Stomach (tissue), 19 donors: ENCODE measurements at places on chromosomes 3 and 15. TPM values are rescaled to one million over a fixed set of nuclear protein-coding genes. Genes with fewer than 3 reads are reported as not detected.

- peak; percentile 20 for DNase-seq
Measured at GRCh38 chr3:51538115-51538458, 432 bp upstream of the RAD54L2 start.

GRCh38 chr3:50608278-50608677 lies 3.3 kb downstream of the CISH start:
- DNase-seq = no peak

DNA sequence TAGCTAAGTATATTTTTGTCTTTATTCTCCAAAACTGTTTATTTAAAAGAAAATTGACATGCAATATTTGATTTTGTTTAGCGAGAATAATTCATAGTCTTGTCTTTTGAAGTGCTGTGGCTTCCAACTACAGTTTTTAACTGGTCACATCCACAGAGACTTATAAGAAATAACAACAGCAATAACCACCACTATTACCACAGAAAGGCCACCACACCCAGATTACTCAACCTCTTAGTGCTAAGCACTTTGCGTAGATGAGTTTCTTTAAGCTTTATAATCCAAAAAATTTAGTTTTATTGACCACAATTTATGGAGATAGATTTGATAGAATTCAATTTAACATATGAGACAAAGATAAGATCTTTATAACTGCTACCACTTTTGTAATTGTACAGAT lies 468.4 kb upstream of the UBE2E2 start:
- no peak for DNase-seq

DNA sequence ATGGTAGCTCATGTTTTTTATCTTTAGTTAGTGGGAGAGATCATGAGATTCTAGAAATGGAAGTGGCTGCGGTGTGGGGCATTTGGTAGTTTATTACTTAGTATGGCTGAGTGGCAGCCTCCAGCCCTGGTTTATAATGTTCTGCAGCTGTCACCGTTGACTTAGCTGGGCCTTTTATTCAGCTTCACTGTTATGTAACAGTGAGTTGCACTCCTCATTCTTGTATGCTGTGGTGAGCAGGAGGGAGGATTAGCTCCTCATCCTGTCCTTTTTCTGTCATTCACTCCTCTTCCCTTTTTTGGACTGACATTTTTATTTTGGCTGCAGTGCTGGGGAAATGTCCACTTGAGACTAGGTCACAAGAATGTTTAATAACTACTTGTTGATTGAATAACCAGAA lies 29.5 kb downstream of the RAD54L2 start:
- no peak for DNase-seq

- DNase-seq = no peak
Measured at GRCh38 chr3:23067116-23067515, 136.0 kb upstream of the UBE2E2 start.

DNA sequence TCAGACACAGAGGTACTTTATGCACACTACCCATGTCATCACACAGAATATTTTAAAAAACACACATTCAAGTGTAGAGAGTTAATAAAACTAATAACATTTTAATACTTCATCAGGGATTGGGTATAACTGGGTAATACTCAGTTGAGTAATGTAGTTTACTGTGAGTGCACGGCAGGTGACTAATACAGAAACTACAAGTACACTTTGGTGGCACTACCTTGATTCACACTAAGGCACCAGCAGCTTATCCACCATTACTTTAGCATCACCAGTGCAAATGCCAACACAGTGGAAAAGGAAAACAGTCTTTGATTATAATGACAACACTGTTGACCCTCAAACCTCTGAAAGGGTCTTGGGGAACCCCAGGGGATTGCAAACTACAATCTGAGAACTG lies 33.6 kb downstream of the ZNF280D start:
- no peak for DNase-seq

- no peak for DNase-seq
Measured at GRCh38 chr3:14879211-14879874, 60.6 kb downstream of the FGD5 start.

GRCh38 chr3:180294282-180295027 lies 257.7 kb upstream of the PEX5L start:
- DNase-seq = no peak

DNA sequence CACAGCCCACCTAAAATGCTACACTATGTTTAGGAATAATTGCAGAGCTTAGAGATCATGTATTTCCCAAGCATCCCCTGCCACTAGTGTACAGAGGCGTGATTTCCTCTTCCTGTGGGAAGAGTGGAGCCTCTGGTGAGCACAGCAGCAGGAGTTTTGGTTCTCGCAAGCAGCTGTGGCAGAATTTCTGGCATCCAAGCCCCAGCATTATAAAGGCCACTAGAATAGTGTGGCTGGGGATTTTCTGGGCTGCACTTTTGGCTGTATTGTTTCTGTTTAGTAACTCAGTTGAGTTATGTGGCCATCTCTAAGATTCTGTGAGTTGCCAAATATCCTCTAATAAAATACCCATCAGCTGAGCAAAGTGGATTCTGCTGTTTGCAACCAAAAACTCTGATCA lies 64.7 kb downstream of the GPR176 start:
- DNase-seq = no peak

GRCh38 chr3:142022381-142022780 lies 127.0 kb downstream of the TFDP2 start:
- DNase-seq = no peak

DNA sequence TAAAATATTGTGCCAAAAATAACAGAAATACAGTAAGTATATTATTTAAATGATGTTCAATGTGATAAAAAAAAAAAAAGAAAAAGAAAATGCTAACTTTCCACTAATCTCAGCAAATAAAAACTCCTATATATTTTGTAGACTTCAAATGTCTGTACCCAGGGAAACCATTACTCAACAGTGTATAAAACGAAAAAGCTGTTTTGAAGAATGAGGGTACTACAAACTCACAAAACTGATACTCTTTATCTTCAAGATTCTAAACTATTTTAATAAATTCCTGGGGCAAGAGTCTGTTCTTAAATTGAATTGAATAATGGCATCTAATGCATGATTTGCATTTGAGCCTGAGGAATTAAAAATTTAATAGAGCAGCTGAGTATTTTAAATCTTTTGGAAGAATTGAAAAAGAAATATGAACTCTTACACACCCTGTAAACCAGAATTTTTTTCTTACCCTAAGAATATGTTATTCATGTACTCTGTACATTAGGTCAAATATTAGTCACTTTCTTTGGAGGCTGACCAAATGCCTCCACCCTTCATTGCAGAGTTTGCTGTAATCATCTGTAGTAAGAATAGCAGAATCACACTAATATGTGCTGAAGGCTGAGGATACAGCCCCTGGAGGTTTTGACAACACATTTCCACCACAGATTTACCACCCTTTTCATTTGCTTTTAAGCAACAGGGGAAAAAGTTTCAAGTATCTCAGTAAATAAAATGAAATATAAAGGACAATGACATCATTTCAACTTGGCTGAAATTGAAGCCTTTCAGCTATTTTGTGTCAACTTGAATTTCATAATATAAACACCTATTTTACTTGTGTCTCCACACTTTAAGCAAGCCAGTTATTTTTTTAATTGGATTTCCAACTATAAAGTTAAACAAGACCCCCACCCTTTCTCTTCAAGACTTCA lies 79.7 kb downstream of the FBN1 start:
- no peak for DNase-seq

DNA sequence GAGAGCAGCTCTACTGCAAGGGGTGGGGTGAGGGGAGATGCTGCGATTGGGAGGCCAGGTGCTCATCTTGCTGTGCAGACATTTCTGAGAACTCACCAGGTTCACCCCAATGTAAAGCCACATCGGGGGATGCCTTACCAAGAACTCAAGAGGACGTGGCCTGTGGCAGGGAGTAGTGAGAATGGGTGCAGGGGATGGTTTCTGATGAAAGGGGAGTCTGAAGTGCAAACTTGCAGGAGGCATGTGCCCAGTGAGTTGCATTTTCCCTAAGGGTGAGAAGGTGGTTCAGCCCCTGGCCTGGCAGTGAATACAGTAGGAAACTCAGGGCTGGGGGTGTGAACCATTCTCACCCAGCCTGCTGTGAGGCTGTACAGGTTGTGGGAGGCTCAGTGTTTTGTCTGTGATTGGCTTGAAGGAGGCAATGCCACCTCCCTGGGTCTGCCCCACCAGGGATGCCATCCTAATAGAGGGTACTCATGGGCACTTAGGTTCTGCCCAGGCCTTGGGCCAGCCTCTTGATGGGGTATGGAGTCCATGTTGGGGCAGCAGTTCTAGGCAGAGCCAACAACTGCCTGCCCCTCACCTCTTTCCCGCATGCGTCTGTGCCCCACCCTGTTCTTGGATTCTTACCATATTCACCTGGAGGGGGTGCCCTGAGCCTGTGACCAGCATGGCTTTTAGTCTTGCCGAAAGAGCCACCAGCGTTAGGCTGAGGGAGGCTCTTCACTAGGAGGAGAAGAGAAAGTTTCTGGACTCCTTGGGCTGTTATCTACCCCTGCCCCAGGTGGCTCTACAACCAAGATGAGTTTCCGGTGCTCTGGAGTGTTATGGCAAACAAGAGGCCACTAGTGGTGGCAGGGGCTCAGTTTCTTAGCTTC lies 4.5 kb downstream of the HEMK1 start:
- DNase-seq = no peak

- DNase-seq = no peak
Measured at GRCh38 chr3:57910990-57911389, 97.2 kb upstream of the FLNB start.

- DNase-seq = no peak
Measured at GRCh38 chr3:171827836-171828458, 15.2 kb upstream of the TMEM212 start.

GRCh38 chr3:45724911-45725310 lies 35.7 kb downstream of the SACM1L start:
- no peak for DNase-seq

- no peak for DNase-seq
Measured at GRCh38 chr3:56769116-56769707, 32.5 kb downstream of the ARHGEF3 start.

- no peak for DNase-seq
Measured at GRCh38 chr3:193253986-193254660, 13.1 kb downstream of the PLAAT1 start.

- DNase-seq = no peak
Measured at GRCh38 chr3:8492744-8493511, 8.7 kb upstream of the LMCD1 start.

DNA sequence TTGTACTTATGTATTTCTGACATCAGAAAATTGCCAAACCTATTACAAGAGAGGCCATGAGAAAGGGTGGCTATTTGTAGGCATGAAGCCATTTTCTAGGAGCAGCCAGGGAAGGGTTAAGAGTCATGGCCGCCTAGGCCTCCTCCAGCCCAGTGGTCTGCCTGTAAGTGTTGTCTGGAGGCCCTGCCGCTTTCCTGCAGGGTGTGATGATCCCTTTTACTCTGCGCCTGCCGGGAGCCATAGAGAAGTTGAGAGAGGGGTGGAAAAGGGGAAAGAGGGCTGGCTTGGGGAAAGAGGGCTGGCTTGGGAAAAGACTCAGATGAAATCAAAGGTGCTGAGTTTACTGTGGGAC lies 29.1 kb upstream of the KCTD6 start:
- DNase-seq = no peak

GRCh38 chr15:46622851-46623250 lies 988.0 kb downstream of the SQOR start:
- DNase-seq = no peak

- DNase-seq = peak; percentile 95
Measured at GRCh38 chr3:50320853-50321335, 1.7 kb downstream of the HYAL2 start.

DNA sequence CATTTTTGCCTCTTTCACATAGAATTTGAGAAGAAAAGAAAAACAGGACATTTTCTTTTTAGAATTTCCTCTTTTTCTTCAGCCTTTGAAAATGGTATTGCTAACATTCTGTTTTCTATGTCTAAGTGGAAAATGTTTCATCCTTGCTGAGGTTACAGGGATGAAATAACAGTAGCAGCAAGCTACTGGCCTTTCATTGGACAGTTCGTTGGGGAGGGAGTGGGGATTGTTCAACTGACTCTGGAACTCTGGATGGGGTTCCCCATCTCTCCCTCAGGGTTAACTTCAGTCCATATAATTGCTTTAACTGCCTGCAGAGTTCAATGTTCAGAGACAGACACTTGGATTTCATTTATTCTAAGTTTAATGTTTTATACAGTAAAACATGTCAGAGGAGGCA lies 346.0 kb downstream of the NLGN1 start:
- no peak for DNase-seq

DNA sequence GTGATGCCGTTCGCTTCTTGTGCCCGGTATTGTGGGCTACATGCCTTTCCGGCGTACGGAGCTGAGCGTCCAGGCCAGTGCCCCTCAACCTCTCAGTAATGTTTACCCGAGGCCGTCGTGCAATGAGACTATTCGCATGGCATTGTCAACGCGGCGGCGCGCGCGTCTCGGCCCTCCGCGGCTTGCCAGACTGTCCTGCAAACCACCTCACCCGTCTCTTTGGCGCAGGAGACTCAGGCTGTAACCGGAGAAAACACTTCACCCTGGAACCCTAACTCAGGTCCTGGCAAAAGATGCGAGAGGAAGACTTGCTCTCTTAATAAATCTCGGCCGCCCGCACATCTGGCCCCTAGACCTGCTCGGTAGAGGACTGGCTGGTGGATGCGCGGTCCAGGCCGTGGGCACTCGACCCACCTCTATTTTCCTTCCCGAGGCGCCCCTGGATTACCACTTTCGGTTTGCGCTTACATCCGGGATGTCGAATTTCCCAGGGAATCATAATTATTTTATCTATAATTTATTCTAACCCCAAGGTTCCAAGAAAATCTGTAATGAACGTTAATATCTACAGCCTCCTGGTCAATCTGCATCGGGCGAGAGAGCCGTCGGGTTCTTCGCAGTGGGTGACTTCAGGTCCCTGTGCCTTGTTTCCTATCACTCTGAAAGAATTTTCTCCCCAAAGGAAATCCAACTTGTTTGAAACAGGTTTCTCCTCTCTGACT lies 71.8 kb upstream of the POLG start:
- DNase-seq = no peak

- DNase-seq = no peak
Measured at GRCh38 chr3:55516392-55517030, 29.4 kb upstream of the WNT5A start.

GRCh38 chr15:50261981-50262380 lies 3.5 kb downstream of the HDC start:
- no peak for DNase-seq

GRCh38 chr3:71074423-71074822 lies 509.1 kb downstream of the FOXP1 start:
- DNase-seq = no peak

The B4GALT4 gene
- total RNA-seq = 37.9 TPM

The CHL1 gene
- 13.0 TPM for total RNA-seq

The TMCO5A gene
- total RNA-seq = not detected

The IFT122 gene
- total RNA-seq = 61.5 TPM

The CPNE9 gene
- total RNA-seq = not detected

The RBP2 gene
- total RNA-seq = 52.7 TPM

The DVL3 gene
- 107 TPM for total RNA-seq

The TNK2 gene
- 88.7 TPM for total RNA-seq

The GRK7 gene
- not detected for total RNA-seq

The ZNF80 gene
- not detected for total RNA-seq

The LEKR1 gene
- total RNA-seq = 2.2 TPM

The DUOX1 gene
- total RNA-seq = 64.2 TPM

The BUB1B gene
- total RNA-seq = 4.1 TPM

The MYO5C gene
- total RNA-seq = 81.3 TPM

The FETUB gene
- not detected for total RNA-seq

The PLA1A gene
- total RNA-seq = 9.3 TPM

The PCSK6 gene
- total RNA-seq = 24.4 TPM
